Omental fat pad (tissue), 4 donors: ENCODE measurements at places on chromosomes 3 and 15.

- no peak for DNase-seq
These were observed 394 bp downstream of the OSBPL10 start for GRCh38 chr3:31980530-31981205.

DNA sequence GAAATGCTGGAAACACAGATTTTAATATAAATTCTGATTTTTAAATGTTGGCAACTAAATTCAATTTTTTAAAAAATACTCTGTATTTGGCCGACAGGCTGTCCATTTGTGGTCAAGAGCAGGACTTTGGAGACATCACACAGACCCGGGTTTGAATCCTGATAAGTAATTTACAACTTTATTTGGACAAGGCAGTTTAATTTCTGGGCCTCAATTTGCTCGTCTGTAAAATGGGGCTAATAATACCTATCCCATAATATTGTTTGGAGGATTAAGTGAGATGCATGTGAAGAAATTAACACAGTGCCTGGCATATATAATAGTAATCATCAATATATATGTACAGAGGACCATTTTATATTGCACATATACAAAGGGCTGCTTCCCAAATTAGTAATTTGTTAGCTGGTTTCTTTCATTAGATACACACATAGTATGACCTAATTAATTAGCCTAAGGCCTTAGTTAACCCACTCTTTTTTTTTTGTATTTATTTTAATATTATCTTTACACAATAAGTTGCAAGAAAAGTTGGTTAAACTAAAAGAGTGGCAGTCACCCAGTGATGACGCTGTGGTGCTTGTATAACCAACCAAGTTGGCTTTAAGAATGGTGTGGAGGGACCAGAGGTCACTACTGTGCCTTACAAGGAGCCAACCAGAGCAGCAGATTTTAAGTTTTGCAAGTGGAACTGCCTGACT is 665 bp downstream of the PIGB start:
- DNase-seq: no peak

DNA sequence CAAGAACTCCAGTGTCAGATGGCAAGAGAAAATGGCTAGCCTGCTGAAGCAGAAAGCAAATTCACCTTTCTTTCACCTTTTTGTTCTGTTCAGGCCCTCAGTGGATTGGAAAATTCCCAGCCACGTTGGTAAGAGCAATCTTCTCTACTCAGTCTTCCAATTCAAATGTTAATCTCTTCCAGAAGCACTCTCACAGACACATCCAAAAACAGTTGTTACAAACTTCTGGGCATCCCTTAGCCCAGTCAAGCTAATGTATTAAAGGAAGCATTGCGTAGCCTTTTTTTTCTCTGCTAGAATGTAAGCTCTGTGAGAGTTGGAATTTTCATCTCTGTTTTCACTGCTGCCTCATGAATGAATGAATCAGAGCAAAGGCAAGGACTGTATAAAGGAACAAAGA is 109.2 kb upstream of the ROBO2 start:
- DNase-seq: no peak

DNA sequence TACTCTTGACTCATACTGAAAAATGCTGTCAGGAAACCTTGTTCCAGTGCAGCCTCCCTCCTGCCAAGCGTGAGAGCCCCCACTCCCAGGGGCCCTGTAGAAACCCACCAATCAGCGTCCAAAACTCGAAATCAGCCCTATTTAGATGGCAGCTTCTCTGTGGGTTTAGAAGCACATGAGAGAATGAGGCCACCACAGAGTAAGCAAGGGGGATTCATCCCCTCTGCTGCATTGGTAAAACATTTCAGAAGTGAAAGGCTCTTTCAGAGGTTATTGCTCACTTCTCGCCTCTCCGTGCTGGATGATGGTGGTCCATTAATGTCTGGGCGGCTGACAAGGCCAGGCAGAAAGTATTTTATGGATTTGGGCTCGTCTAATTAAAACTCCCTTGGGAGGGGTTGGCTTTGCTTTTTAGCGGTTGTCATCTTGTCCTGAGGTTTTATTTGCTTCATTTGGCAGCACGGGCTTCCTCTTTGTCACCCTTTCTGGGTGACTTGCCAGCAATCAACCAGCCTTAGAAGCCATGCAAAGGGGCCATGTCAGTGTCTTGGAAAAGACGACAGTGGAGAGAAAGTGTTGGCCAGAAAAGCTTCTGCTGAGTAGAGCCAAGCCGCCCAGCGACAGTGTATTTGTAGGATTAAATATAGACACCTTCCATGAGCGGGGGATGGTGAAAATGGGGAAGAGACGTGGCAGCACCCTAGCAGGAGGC is 145.5 kb downstream of the ATP10A start:
- no peak for DNase-seq

DNA sequence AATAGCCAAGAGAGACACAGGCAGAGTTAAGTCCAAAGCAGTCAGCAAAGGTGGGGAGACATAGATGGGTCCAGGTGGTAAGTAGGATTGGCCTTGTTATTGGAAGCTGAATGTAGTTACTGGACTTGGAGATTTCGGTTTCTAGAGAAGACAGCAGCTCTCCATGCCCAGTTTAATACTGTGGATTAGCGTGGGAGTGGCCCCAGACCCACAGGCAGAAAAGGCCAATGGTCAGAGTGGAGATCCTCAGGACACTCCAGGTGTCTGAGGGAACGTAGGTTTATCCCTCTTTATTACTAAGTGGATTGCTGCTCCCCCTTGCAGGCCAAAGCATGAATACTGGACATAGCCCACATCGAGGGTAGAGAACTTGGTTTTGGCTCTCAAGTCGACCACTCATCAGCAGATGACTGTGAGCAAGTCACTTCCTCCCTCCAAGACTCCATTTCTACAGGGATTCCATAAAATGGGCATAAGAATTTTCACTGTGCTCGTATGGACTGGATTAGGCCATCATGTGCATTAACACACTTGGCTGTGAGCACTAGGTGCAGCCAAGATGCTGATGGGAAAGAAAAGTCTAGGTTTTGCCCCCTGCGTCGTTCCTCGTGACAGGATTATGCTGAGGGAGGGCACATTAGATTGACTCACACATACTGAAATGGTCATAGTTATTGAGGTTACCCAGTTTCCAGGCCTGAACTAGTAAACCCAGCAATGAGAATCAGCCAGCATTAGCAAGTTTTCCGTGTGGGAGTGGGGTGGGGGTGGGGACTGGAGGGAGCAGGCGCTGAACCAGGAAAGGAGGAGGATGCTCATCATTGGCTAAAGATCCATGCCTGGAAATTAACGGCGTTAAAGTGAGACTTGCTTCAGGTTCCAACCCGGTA is 225.2 kb upstream of the TPRG1 start:
- no peak for DNase-seq

- no peak for DNase-seq
These were observed 88.4 kb downstream of the ASB7 start for GRCh38 chr15:100690795-100691158.

DNA sequence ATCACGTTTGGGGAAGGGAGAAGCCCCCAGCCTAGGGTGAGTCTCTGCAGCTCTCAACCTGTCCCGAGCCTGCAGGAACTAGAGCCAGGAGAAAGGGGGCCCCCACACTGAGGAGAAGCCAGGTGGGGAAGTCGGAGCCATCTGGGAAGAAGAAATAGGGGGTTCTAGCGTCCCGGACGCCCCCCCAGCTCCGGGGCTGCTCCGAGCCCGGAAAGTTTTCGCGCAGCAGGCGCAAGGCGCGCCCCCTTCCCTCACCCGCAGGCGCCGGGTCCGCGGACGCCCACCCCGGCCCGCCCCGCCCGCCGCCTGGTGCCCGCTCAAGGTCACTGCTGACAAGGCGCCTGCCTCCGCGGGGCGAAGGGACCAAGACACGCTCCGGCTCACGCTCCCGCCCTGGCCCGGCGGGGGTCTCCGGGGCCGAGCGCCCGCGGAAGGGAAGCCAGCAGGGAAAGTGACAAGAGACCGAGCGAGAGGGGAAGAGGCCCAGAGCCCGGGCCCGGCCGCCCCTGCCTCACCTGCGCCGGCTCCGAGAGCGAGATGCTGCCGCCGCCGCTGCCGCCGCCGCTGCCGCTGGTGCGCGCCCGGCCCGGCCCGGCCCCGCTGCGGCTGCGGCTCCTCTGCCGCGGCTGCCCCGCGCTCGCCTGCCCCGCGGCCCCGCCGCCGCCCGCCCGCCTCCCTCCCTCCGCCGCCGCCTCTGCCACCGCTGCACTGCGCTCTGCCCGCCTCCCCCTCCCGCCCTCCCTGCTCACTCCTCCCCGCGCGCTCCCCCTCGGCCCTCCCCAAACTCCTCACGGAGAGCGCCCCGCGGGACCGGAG is 108.4 kb upstream of the SLC6A11 start:
- DNase-seq: no peak

DNA sequence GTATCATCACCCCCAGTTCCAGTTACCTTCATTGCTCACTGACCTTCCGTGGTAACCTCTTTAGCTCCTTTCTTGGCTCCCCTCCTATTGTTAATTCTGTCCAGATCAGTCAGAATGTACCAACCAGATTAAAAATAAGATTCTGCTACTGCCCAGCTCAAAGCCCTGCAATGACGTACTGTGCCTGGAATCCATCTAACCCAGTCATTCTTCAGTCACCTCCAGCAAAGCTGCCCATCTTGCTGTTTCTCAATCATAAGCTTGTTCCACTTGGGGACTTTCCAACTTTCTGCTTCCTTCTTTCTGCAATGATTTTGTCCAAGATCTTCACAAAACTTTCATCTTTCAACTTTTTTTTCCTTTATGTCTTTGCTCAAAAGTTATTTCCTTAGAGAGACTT is 512.0 kb upstream of the ZNF385D start:
- DNase-seq: no peak

GRCh38 chr3:171225165-171225564 is 198.6 kb upstream of the SLC2A2 start:
- DNase-seq: no peak

DNA sequence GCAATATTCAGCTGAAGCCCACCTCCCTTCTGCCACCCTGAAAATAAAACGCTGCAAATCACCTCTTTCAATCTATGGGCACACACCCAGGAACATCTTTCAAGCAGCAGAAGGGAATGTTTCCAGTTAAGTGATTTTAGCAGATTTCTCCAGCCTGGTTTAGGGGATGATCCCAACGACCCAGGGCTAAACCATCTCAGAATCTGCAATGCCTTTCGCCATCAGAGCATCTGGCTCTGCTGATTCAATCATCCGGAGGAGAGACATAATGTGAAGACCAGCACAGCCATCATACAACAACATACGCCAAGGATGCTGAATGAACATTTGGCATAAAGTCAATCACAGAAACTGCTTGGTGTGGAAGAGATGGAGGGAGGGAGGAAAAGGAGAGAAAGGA is 15.5 kb upstream of the LRRN1 start:
- DNase-seq: no peak

- no peak for DNase-seq
These were observed 51.8 kb upstream of the DGKG start for GRCh38 chr3:186413615-186414415.

DNA sequence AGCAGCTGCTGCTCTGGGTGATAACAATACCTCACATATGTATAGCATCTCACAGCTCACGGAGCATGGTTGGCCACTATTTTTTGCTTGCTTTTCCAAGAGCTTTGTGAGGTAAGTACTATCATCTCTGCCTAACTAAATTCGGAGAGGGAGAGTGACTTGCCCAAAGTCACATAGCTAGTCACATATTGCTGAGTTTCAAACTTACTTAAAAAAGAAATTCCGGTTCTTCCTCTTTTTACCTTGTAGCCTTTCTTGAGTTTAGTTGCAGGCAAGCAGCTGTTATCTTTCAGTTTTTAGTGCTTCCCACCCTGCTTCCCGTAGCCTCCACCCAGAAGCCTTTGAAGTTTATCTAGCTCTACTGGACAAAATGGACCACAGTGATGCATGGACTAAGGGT is 309.2 kb downstream of the PDCD6IP start:
- DNase-seq: no peak

DNA sequence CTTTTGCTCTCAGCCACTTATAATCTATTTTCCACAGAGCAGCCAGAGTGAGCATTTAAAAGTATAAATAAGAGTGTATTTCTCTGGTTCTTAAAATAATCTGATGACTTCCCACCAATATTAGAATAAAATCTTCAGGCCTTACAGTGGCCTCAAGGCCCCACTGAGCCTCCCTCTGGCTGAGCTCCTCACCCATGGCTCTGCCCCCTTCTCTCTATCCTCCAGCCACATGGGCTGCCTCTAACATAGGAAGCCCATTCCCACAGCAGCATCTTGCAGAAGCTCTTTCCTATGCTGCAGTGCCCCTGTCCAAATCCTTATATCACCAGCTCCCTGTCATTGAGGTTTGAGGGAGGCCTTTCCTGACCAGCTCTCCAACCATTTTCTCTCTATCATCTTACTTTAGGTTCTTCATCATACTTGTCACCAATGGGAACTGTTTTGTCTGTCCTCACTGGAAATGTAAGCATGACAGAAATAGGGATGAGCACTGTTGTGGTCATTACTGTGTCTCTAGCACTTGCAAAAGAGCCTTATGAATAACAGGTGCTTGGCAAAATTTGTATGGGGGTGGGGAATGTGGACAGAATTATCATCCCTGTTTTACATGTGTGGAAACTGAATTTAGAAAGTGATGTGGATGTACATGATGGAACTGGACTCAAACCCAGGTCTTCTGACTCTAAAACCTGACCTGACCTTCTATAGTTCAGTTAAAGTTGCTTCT is 250.6 kb downstream of the NR1D2 start:
- no peak for DNase-seq

- no peak for DNase-seq
These were observed 24.5 kb downstream of the LRRC3B start for GRCh38 chr3:26647078-26647477.

GRCh38 chr3:8768364-8769087 is 887 bp downstream of the OXTR start:
- DNase-seq: no peak

DNA sequence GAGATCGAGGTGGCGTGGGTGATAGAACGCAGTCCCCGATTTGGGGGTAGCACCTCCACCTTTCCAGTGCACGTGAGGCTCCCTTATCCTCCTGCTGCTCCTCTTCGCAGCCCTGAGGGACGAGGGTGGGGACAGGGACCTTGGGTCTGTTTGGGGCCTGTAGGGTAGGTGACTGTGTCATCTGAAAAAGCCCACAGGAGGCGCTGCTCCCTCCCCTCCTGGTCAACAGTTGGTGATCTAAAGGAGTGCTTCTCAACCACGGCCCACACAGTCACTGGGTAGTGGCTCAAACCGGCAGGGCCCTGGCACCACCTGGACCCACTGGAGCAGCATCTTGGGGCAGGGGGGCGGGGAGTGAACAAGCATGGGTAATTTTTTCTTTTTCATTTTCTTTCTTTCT is 7.1 kb downstream of the LRRK1 start:
- DNase-seq: no peak

GRCh38 chr3:110846971-110847370 is 224.6 kb upstream of the NECTIN3 start:
- no peak for DNase-seq

- no peak for DNase-seq
These were observed 42.3 kb upstream of the LIMD1 start for GRCh38 chr3:45552031-45552793.

- DNase-seq: no peak
These were observed 13.7 kb upstream of the BLM start for GRCh38 chr15:90703455-90703854.

GRCh38 chr15:43931119-43931518 is 104.3 kb downstream of the WDR76 start:
- DNase-seq: no peak

- DNase-seq: no peak
These were observed 536 bp downstream of the WDR73 start for GRCh38 chr15:84653584-84653909.

- no peak for DNase-seq
These were observed 138.2 kb upstream of the HACD2 start for GRCh38 chr3:123723070-123723469.

GRCh38 chr15:63990454-63990853 is 55.8 kb downstream of the DAPK2 start:
- no peak for DNase-seq
